ENCODE measurements at places on chromosomes 3 and 15.

DNA sequence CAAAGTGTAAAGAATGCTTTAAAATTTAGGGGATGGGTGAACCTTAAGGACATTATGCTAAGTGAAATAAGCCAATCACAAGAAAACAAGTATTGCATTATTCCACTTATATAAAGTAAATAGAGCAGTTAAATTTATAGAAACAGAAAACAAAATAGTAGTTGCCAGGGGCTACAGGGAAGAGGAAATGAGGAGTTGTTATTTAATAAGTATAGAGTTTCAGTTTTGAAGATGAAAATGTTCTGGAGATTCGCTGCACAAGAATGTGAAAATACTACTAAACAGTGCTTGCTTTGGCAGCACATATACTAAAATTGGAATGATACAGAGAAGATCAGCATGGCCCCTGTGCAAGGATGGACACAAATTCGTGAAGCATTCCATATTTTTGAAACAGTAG lies 32.0 kb downstream of the DNAH12 start:
- peak; percentile 55 for DNase-seq

DNA sequence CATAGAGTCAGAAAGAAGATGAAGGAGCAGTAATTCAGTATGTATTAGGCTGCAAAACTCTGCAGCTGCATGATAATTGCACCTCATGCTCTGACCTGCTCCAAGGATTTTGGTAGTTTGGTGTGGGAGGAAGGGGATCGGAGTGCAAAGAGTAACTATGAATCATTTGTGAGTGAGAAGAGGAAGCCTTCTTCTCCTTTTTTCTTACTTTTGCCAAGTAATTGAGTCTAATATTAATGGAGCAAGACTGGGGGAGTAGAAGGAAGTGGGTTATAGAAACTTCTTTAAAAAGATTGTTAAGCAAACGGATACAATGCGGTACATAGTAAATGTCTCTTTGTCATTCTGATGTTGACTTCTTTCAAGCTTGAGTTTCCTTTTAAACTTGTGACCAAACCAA lies 276.5 kb downstream of the EDEM1 start:
- DNase-seq: no peak

- DNase-seq: peak; percentile 72
These were observed 22.9 kb upstream of the PLXNA1 start for GRCh38 chr3:126959921-126960603.

GRCh38 chr3:171565481-171566058 lies 105.4 kb upstream of the TNIK start:
- no peak for DNase-seq

- DNase-seq: no peak
These were observed 861.9 kb upstream of the ARPP21 start for GRCh38 chr3:34777386-34777785.

DNA sequence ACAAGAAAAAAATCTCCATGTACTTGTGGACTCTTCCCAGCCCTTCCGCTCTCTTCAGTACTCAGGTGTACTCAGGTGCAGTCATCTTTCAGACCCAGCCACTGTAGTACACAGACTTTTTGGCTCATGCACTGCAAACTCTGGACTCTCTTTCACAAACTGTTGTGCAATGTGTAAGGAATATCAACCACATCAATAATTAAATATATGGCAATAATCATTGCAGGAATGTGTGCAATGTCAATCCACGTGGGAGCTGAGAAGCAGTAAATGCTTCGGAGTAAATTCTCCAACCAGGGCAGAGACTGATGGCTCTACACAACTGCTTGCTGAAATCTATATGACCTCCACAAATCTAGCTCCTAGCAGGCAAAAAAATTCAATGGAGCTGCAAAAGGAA lies 287.3 kb upstream of the COL8A1 start:
- DNase-seq: no peak

GRCh38 chr3:53489787-53490458 lies 4.5 kb upstream of the CACNA1D start:
- DNase-seq: no peak
